ENCODE measurements at places on chromosomes 5 and 9. TPM values are rescaled to one million over a fixed set of nuclear protein-coding genes. Genes with fewer than 3 reads are reported as not detected.

Gene TMC1
- total RNA-seq = not detected

Gene MAPK9
- total RNA-seq = 22.9 TPM

DNA sequence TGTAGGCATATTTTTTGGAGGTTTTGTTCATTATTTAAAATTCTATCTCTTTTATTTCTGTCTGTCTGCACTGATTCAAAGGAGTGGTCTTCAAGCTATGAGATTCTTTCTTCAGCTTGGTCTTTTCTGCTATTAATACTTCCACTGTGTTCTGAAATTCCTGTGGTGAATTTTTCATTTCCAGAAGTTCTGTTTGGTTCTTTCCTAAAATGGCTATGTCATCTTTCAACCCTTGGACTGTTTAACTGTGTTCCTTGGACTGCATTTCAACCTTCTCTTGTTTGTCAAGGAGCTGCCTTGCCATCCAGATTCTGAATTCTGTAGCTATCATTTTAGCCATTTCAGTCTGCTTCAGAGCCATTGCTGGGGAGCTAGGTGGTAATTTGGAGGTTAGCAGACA is 76.3 kb downstream of the CERT1 start:
- no peak for DNase-seq

- no peak for DNase-seq
These were observed 105.7 kb downstream of the TMEM174 start for GRCh38 chr5:73278693-73279092.

Measured in hematopoietic multipotent progenitor cell (in vitro differentiated cells).